Activated CD4-positive, alpha-beta T cell treated with anti-CD3 and anti-CD28 coated beads for 1 hour (primary cell): ENCODE measurements at places on chromosomes 1 and 21.

DNA sequence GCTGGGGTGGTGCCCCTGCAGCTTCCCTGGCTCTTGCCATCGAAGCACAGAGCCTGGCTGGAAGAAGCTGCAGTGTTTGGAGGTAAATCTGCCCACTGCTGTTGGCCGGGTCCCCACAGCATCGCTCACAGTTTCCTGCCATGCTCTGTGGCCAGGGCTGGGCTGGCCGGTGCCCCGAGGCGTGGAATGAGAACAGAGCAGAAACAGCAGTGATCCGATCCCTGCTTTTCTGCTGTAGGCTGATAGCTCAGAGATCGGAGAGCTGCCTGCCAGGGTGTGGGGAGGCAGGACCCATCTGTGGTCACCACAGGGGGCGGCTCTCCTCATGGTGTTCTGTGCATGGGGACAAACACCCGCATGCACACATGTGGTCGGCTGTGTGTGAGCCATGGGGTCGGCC is 11.5 kb downstream of the SLC45A1 start:
- no peak for DNase-seq

- no peak for DNase-seq
These were observed 71.9 kb upstream of the GOLT1A start for GRCh38 chr1:204285436-204286305.

GRCh38 chr21:35984654-35985361 is 75.5 kb downstream of the SETD4 start:
- no peak for DNase-seq

GRCh38 chr1:230173187-230173975 is 106.3 kb downstream of the GALNT2 start:
- DNase-seq = no peak

GRCh38 chr1:218339267-218339831 is 5.8 kb upstream of the TGFB2 start:
- DNase-seq = no peak

DNA sequence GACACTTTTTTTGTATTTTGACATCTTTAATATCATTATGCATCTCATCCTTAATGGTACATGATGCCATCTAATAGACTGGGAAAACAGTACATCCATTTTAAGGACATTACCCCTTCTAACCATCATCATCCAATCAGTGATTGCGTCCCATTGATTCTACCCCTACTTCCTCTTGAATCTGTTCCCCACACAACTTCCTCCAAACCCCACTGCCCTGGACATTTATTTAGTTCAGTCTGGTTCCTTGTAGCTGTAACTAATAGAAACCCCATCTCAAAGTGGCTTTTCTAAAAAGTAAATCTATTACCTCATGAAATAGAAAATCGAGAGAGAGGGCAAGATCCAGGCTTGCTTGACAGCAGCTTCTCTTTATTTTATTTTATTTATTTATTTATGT is 2.1 kb upstream of the ITLN1 start:
- no peak for DNase-seq

DNA sequence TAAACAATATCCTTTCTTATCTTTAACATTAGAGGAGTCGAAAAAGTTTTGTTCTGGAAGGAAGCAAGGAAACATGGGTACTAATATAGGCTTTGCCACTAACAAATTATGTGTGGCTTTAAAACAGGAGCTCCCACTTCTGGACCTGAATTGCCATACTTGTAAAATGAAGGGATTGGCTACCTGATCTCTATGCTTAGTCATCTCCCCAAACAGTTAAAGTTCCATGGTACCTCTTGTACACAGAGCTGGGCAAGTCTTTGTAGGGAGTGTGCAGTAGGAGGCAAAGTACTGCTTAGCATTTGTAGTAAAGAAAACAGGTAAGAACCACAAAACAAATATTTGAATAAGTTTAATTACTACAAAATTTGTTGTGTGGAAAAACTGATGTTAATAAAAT is 81.3 kb downstream of the MAST2 start:
- DNase-seq = no peak

DNA sequence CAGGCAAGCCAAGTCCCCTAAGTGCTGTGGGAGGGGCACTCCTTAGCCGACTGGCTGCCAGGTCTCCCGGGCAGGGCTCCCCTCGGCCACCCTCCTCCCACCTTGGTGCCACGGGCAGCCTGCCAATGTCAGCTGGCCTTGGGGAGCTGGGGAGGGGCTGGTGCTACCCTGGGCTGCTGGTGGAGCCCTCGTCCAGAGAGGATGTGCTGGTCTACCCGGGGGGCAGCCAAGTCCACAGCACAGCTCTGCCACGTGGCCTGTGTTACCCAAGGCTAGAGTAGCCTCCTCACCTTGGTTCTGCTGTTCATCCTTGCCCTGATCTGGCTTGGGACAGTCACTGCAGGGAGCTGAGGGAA is 42.9 kb downstream of the CRYAA start:
- no peak for DNase-seq

DNA sequence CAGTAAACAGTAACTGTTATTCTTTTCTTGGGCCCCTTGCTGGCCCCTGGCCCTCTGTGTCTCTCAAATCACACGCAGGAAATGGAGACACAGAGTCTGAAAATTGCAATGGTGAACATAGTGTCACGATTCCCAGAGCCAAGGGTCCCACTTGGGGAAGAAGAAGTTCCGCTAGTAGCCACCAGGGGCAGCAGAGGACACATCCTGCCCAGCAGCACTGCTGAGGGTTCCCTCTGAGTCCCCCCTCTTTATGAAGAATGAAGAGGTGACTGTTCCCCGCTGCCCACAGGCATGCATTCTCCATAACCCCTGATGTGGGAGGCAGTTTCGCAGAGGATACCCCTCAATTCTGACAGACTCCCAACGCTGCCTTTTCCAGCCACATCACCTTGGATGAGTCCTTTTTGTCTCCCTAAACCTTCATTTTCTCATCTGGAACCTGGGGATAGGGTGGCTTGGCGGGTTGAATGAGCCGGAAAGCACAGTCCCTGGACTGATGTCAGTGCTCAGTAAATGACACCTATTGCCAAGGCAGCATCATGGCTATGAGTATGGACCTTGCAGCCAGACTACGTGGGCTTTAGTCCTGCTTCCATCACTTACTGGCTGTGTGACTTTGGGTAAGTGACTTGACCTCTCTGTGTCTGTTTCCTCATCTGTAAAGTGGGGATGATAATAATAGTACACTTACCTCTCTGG is 238.0 kb upstream of the TMEM51 start:
- DNase-seq = no peak

GRCh38 chr1:185038813-185039376 is 6.5 kb upstream of the RNF2 start:
- DNase-seq = no peak

- DNase-seq = no peak
These were observed 7.5 kb downstream of the TRAPPC10 start for GRCh38 chr21:44019568-44019958.

DNA sequence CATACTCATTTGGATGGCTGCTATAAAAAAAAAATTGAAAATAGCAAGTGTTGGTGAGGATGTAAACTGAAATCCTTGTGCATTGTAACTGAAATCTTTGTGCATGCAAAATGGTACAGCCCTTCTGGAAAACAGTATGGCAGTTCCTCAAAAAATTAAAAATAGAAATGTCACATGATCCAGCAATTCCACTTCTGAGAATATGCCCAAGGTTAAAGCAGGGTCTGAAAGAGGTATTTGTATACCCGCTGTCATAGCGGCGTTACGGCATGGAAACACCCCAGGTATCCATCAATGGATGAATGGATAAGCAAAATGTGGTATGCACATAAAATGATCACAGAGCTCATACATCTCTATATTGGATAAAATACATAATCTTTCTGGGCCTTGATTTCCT is 116.7 kb downstream of the RUSC1 start:
- DNase-seq = no peak

DNA sequence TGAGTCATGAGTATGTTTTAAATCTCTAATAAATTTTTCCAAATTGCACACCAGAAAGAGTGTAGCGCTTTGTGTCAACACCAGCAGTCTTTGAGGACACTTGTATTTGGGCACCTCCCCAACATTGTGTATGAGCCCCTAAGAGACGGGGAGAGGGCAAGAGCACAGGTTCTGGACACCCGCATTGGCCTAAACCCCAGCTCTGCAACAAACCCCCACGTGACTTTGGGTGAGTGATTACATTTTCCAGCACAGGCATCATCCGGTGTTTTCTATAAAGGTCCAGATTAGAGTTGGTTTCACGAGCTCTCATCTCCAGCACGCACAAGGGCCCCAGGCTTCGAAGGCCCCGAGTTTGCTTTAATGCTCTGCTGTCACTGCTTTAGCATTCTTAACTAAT is 66.3 kb upstream of the SLC45A1 start:
- no peak for DNase-seq

DNA sequence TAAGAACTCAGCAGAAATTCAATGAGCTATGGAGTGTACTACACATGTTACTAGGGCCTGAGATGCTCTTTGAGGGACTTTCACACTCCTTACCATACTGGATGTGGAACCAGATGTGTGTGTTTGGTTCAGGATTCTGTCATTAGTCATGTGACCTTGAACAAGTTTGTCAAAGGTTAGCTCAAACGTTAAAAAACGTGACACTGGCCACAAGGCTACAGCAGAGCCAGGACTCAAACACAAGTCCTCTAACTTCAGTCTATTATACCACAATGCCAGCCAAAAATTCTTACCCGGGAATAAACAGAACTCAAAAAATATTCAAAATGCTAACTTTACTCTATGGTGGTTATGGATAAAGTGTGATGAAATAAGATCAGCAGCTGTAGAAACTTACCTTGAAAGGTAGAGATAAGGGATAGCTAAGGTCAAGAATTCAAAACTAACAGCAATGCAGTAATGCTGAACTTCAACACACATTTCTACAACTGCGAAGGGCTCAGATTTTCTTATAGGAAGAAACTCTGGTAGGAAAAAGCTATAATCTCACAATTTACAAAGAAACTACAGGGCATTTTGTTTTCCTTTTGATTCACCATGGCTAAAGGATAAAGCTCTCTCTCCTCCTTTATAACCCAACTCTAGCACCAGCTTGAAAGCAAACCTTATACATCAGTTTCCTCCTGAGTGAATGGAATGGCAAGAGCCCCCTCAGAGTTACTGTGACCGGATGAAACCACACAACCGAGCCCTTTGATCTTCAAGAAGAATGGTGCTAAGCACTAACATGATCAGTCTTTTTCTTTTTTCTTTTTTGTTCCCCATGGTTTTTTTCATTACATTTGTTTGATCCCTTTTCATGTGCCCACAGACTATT is 233.9 kb downstream of the SLC45A1 start:
- no peak for DNase-seq

DNA sequence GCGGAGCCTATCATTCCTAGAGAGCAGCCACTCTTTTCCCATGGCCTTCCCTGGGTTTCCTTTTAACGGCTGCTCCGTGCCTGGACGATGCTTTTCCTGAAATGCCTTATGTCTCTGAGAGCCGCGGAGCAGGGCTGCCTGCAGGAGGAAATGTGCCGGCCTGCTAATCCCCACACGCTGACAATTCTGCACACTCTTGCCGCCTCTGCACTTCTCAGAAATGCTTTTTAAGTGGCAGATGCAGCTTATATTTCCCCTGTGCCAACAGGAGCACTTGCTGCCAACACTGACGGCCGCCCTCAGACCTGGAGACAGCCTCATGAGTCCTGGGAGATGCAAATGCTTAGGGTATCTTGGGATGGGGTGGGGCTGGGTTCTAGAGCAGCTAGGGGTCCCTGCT is 253.2 kb downstream of the GRIK3 start:
- no peak for DNase-seq

DNA sequence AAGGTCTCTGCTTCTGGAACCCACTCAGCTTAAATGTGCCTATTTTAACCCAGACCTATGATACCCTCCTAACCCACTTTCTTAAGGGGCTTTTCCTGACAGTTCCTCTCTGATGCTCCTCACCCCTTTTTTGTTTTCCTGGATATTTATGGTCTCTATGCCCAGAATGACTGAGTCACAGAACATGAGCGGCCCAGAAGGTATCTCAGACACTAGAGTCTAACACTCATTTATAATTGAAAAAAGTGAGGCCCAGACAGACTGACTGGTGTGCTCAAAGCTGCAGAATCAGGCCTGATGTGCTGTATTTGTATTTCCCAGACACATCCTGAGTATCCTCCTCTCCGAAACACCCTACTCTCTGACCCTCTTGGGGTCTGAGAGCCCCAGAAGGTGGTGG is 44.0 kb downstream of the LRRC71 start:
- no peak for DNase-seq

DNA sequence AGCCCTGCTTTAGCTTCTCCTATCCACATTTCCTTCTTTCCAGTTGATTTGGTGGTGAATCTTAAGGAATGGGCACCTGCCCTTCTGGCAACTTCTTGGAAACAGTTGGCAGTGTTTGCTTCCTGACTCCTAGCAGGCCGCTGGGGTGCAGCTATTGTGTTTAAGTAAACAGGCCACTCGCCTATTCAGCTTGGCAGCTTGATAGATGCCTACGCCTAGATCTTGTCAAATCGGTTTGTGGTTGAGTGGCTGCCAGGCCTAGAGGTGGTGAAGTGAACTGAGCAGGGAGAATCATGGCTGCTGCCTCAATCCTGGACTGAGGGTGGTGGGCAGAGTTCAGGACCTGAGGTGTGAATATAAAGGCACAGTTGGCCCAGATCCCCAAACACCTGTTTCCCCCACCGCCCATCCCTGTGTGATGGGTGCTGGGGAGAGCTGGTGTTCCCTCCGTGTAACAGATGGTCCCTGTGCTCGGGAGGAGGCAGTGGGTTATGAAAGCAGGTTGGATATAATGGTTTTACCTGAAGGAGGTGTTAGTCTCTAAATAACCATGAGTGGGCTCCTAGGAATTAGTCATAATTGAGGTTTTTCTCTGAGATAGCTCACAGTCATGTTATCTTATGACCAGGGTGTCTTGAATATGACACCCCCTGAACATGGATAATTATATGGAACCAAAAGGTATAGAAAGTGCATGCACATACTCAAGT is 940 bp upstream of the PLA2G2C start:
- DNase-seq = no peak

- DNase-seq = no peak
These were observed 24.4 kb upstream of the IER5 start for GRCh38 chr1:181064011-181064623.

GRCh38 chr1:11473491-11474034 is 5.4 kb upstream of the DISP3 start:
- DNase-seq = no peak

- no peak for DNase-seq
These were observed 71.7 kb downstream of the APP start for GRCh38 chr21:26098772-26099397.

DNA sequence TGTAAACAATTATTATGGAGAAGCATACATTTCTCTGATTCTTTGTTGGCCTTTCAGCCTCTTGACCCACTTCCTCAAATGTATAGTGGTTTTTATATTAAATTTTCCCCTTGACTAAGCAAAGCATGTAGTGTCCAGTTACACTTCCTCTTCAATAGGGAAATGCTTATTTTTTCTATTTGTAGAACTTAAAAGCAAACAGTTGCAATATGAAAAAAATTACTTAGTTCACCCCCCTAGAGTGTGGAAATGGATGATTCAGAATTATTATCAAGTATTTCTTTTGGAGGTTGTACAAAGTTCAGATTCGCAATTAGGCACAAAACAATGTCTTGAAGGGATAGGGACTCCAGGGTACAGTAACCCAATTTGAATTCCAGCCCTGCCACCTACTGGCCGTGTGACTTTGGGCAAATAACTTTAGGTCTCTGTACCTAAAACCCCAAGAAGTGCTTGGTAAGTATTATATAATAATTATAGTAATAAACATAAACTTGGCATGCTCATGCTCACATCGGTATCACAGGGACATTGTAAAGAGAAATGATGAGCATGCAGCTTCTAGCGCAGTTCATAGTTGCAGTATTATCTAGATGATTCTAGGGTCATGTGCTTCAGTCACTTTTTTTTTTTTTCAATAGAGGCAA is 28.6 kb upstream of the IFNGR2 start:
- DNase-seq = peak; percentile 36
